Astrocyte of the hippocampus (primary cell): ENCODE measurements at places on chromosomes 11 and 22.
A peak's percentile ranks its signal among the peaks of the same experiment; 100 is the strongest.

DNA sequence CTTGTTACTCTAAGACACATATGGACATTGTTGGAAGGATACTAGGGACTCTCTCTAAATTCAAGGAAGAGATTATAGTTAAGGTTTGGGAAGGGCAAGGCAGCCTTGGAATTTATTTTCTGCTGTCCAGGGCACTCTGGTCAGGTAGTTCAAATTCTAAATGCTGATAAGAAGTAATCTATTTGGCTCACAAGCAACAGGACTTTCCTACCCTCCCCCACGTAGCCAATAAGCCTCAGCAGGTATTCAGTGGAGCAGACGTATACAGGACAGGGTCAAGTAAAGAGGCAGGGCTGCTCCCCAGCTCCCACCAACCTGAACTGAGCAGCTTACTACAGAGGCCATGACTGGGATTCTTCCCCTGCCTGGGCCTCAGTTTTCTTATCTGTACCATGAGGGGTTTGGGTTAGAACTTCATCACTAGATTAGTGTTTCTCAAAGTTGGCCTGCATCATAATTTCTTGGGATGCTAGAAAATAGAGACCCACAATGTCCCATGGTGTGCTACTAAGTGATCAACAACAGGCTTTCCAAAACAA, 6.1 kb upstream of the INSC start:
- DNase-seq: no peak

- no peak for DNase-seq
These were observed 36.0 kb upstream of the GNB1L start for GRCh38 chr22:19890502-19891316.

GRCh38 chr11:124339396-124340141, 19.6 kb upstream of the OR8D2 start:
- no peak for DNase-seq

- DNase-seq: no peak
These were observed 36.0 kb upstream of the PACSIN2 start for GRCh38 chr22:43050995-43051394.

DNA sequence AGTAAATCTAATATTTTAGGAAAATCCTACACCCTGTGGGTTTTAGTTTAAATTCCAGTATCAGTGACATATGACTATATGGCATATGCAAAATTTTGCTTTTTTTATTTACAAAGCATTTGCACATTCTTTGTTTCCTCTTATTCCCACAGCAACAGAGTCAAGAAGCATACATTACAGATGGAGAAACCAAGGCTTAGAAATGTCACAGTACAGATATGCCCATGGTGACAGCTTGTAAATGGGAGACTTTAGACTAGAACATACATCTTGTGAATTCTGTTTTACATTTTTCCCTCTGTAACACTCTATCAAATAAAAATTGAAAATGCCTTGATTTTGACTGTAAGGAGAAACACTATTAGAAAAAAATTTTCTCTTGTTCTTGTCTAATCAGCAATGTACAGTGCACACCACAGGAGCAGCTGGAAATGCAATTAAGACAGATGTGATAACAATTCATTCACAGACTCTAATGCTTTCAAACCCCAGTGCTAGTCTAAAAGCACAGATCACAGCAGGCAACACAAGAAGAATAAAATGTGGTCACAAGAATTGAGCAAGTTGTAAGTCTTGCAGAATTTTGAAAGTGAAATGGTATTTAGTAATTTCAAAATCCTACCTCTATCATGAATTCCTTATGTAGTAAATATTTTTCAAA, 375.9 kb downstream of the LUZP2 start:
- no peak for DNase-seq

DNA sequence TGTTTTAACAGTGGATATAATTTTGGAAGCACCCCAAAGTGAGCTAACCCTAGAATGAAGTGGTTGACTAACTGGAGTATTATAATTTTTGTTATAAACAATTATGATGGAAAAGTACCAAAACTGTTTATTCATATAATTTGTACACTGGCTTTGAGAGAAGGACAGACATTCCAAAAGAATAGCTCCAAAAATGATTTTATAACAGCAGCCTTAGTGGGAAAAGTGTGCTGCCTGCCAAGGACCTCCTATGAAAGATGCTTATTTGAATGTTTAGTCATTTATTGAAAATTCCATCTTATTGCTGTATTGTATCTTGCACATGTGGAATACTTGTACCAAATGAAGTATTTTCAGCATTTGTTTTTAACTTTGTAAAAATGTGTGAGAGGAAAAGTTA, 169.8 kb downstream of the GUCY1A2 start:
- DNase-seq: no peak

GRCh38 chr22:43777286-43777685, 34.8 kb downstream of the EFCAB6 start:
- DNase-seq: peak; percentile 80

- DNase-seq: no peak
These were observed 148.5 kb downstream of the NAV2 start for GRCh38 chr11:19861171-19861570.

- no peak for DNase-seq
These were observed 35.1 kb upstream of the SMTN start for GRCh38 chr22:31045900-31046538.

- peak; percentile 32 for DNase-seq
These were observed 75.4 kb upstream of the RCN1 start for GRCh38 chr11:32015427-32015826.

DNA sequence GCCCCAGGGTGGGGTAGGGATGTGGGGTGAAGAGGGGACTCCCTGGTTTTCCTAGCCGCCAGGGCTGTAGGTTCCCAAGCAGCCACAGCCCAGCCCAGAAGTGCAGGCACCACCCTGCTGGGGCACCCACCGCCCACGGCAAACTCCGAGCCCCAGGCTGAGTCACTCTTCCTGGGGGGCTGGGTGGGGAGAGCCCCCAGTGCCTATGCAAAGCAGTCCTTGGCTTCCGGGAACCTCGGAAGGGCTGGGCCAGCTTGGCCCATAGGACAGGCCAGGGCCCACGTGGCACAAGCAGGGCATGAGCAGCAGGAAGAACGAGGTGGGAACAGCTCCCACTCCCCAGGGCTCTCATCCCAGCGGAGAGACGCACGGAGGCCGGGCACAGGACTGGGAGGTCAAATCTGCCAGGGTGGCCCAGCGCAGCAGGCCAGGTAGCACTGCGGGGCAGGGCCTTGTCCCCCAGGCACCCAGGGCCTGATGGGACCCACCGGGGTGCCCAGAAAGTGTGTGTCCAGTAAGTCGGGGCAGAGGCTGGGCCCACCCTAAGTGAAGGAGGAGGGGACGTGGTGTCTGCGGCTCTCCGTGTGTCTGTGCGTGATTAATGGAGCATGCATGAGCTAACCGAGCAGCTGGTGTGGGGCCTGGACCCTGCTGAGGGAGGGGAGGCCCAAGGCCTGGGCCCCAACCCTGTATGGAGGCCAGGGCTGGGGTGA, 4.6 kb upstream of the IL17REL start:
- DNase-seq: no peak

GRCh38 chr22:43209971-43210370, 23.0 kb upstream of the TTLL12 start:
- DNase-seq: no peak

DNA sequence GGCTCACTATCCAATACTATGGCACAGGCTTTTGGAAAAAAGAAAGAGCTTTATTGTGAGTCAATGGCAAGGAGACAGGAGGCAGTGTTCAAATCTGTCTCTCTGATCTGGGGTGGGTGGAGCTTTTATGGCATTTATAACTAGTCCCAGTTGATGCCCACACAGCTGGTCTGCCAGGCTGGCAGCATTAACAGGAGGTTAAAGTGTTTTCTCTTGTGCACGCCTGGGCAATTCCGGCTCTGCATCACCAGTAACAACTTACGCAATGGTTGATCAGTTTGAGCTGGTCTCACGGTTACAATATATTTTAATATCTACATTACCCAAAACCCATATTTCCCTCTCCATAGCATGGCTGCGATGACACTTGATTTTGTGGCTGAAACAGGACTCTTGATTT, 15.1 kb upstream of the SMIM38 start:
- no peak for DNase-seq

DNA sequence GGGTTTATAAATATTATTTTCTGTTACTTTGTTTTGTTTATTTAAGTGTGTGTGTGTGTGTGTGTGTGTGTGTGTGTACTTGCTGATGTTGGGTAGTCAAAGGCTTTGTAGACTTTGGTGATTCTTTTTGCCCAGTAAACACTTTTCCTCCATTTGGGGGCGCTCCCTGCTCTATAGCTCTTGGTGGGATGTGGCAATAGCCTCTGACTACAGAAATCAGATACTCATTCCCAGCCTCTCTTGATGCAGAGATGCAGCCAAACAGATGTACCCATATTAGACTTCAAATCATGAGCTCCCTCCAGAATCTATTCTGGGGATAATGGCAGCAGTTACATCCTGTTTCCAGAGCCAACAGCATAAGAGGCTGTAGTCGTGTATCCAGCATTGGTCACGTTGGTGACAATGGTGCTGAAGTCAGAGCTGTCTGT, 33.4 kb upstream of the APOL5 start:
- peak; percentile 12 for DNase-seq

- DNase-seq: no peak
These were observed 194.5 kb downstream of the NAV2 start for GRCh38 chr11:19907008-19907579.

DNA sequence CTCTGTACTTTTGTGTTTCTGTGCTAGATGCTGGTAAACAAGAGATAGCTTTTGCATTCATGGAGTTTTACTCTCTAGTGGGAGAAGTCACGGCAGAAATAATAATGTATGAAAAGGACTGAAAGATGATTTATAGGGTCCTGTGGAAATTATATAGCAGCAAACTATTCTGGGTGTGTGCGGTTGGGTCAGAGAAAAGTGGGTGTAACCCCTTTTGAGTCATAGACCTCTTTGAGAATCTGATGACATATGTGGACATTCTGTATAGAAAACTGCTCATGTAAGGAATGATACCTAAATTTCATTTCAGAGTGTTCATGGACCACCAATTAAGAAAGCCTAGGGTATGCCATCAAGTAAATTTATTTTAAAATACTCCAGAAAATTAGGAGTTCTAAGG, 54.4 kb downstream of the TMEM135 start:
- DNase-seq: no peak

DNA sequence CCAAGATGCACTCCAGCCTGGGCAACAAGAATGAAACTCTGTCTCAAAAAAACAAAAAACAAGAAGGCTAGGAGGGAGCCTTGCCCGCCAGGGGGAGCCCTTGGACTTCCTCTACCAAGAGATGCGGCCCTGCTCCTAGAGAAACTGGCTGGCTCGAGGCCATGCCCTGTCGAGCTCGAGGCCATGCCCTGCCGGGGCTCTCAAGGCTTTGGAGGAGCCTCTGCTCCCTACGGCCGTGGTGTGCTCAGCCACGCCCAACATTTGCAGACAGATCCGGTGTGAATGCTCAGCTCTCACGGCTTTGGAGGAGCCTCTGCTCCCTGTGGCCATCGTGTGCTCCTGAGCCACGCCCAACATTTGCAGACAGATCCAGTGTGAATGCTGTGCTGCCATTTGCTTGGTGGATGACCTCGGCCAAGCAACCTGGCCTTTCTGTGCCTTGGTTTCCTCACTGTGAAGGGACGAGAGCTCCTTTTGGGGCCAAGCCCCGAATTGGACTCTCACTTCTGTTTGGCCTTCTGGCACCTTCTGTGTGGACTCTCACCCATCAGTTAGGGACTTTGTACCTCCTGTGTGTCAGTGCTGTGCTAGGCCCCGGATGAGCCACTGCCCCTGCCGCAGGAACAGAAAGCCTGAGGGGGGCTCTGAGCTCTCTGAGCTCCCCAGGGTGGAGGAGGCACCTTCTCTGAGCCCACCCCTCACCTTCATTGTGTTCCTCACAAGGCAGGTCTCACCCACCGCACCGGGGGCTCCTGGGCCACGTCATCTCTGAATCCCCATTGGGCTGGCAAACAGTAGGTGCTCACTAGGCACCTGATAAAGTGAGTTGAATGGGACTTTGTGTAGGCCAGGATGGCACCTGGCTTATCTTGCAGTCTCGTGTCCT, 14.1 kb downstream of the C11orf24 start:
- peak; percentile 94 for DNase-seq

DNA sequence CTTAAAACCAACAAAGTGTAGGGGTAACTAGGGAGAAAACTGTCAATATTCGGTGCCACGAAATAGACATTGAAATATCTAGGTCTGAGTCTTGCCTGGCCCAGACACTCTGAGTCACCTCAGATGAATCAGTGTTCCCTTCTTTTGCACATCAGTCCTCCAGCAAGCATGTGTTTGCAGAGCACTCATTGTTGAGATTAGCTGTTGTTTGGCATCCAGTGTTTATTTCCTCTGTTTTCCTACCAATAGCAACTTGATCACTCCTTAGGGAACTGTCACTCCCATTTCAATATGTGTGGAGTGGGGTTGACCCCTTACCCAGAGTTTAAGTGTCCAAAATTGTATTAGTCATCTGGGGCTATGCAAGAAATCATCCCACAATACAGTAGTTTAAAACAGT, 4.7 kb upstream of the ASCC2 start:
- peak; percentile 89 for DNase-seq

GRCh38 chr11:76806608-76807205, 23.6 kb downstream of the TSKU start:
- DNase-seq: no peak

GRCh38 chr11:1878137-1879031, 13.3 kb downstream of the PRR33 start:
- no peak for DNase-seq

DNA sequence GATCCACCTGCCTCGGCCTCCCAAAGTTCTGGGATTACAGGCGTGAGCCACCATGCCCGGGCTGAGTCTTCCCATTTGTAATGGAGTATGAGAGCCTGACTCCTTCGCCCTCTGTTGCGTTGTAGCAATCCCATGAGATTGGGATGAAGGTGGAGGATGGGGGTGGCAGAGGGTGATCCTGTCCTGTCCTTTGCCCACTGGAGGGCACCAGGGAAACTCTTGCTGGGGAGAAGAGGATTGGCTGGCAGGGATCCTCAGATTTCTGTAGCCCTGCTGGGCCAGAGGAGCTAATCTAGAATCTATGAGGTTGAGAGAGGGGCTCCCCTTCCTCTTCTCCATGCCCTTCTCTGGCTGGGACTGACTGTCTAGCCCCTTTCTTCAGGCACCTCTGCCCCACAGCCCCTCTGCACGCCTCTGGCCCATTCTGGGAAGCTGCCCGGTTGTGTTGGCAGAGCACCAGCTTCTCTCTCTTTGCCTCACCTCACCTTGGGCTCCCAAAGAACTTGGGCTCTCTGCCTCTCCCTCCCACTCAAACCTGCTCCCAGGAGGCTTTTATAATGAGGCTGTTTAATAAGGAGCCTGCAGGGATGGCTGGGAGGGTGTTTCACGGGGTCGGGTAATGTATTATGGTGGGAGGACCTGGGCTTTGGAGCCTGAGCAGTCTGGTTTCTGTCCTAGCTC, 9.5 kb upstream of the CATSPER1 start:
- DNase-seq: no peak
